ENCODE measurements at places on chromosomes 7 and 10.

DNA sequence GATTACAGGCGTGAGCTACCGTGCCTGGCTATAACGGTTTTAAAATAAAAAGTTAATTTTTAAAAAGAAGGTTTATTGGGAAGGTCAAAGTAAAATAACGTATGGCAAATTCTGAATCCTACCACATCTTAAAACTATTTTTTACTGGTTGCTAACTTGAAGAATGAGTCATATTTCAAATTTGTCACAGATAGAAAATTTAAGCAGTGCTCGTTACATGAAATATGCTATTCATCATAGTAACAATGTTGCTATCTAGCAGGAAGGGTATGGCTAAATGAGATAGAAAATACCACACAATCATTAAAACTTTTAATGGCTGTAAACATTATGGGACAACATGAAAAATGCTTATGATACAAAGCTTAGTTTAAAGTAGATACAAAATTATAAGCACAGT, 500.5 kb downstream of the PHTF2 start:
- no peak for DNase-seq

GRCh38 chr10:119283818-119284217, 76.4 kb downstream of the GRK5 start:
- no peak for DNase-seq

DNA sequence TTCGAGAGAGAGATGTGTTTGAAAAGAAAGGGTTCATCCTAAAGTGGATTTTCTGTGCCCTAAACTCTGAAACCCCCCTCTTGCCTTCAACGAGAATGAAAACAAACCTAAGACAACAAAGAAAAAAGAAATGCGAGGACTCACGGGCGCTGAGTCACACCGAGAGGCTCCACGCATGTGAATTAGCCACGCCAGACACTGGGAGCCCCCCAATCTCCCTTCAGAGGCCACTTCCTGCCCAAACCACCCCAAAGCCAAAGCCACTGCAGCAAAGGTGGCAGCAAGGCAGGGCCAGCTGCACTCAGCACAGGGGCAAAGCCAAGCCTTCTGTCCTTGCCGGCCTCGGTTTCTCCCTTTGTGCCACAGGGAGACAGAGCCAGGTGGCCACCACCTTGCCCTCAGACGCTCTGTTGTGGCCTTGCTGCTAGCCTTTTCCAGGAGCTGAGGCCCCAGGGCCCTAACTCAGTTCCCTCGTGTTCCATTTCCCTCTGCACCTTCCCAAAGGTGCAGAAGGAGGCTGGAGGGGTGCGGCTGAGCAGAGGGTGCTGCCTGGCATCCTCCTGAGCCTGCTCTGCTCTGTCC, 93.3 kb downstream of the FAM53B start:
- peak; percentile 23 for DNase-seq

DNA sequence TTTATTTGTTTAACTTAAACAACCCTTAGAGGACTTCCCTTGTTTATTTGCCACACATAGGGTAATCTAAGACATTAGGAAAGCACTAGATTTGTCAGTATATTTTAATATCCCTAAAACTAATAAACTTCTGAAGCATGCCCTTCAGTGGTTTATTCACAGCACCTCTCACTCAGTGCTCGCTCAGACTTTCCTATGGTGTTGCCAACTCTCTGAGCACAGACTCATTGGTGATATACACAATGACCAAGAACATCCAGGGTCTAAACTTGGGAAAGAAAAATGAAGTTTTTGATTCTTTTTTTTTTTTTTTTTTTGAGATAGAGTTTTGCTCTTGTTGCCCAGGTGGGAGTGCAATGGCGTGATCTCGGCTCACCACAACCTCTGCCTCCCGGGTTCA, 82.2 kb downstream of the RAB11FIP2 start:
- DNase-seq, result no peak

DNA sequence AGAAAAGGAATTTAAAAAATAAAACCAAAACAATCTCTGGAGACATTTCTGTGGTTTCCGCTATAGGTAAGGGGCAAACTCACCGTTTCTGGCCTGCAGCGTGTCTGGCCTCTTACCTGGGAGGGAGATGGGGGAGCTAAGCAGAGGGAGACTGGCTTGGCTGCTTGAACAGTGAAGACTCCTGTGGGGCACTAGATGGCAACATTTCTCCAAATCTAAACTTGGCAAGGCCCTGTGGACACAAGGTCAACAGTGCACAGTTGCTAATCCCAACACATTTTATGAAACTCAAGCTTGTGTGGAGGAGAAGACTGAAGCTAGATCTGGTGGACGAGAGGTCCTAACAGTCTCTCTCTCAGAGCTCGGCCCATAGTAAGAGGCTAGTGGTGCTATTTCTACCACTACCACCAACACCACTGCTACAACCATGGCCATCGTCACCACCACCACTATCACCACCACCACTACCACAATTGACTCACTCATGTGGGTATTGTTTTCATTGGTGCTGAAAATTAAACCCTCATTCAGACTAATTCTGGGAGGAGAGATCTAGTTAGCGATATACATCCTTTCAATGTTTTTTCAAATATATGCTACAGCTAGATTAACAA, 28.4 kb upstream of the CDHR3 start:
- DNase-seq, result no peak

Measured in stimulated activated CD4-positive, alpha-beta T cell treated with anti-CD3 and anti-CD28 coated beads, TNF-alpha, amount 100 ng/mL, for 4 hours (primary cell).